ENCODE measurements at places on chromosomes 12 and 14.

DNA sequence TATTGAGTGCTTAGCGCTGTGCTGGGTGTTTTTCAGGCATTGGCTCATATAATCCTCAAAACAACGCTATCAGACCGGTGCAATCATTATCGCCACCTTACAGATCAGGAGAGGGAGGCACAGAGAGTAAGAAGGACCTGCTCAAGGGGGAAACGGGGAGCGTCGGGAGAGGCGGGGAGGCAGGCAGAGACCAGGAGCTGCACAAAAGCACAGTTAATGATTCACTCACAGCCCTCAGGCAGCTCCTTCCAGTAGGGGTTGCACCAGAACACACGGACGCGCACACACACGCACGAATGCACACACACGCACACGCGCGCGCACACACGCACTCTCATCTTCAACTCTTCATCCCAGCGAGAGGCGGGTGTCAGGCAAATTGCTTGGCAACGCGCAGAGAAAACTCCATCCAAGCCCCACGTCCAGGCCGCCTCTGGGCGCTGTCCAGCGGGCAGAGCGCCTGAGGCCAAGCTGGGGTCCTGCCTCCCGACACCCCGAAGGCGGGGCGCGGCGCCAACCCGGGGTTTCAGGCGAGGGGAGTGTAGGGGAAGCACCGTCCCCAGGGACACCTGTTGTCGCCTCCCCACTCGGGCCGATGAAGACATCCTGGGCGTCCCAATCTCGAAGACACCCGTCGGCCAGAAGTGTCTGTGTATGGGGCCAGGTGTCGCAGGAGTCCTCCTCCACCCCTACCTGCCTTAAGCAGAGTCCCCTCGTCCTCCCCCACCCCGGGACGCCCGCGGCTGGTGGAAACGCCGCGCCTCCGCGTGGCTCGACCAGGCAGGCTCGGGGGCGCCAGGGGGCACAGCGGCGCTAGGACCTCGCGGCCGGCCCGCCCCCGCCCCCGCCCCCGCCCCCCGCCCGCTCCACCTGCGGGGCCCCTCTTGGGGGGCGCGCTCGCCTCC, 35.5 kb upstream of the STON2 start:
- no peak for DNase-seq

GRCh38 chr14:77040741-77041653, 12.5 kb upstream of the IRF2BPL start:
- DNase-seq: no peak

GRCh38 chr12:30687265-30687986, 8.2 kb downstream of the IPO8 start:
- DNase-seq: no peak

GRCh38 chr12:3281588-3282383, 204.6 kb downstream of the TSPAN9 start:
- DNase-seq: no peak

DNA sequence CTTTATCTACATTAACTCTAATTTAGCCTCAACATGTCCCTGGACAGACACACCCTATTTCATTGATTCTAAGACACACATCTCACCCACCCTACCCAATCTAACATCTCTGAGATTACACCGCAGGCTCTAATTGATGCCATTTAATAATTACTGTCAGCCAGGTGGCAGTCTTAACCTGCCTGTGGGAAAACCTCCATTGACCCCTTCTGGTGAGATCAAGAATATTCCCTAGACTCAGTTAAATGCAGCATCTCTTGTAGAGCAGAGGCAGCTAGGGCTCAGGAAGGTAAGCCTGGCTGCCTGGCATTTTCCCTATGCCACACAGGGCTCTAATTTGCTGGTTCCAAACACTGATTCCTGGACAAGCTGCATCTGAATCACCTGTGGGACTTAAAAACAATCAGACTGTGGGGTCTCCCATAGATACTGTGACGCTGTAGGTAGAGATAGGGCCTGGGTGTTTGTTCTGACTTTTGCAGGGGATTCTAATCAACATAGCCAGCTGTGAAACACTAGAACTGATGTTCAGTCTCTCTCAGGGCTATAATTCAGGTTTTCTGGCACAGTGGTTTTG, 14.3 kb downstream of the MCRS1 start:
- no peak for DNase-seq

- DNase-seq: no peak
Measured at GRCh38 chr12:94707892-94708291, 57.5 kb upstream of the TMCC3 start.

- no peak for DNase-seq
Measured at GRCh38 chr14:52026901-52027300, 37.6 kb downstream of the RTRAF start.

GRCh38 chr14:34111505-34111904, 160.6 kb upstream of the EGLN3 start:
- no peak for DNase-seq

DNA sequence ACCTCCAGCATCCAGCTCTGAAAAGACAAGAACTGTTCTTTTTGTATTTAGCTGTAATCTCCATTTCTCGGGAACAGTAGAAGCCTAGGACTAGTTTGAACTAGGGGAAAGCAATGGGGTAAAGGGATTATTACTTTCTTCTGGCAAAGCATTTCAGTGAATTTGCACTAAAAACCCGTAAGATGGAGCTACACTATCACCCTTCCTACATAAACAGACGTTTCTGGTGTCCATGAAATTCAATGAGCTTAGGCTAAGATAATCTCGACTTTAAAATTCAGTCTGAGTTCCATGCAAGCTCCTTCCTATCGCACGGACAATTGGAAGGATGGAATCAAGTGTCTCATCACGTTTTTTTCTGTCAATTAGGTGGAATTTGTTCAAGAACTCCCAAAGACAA, 24.0 kb downstream of the ACSM4 start:
- no peak for DNase-seq

DNA sequence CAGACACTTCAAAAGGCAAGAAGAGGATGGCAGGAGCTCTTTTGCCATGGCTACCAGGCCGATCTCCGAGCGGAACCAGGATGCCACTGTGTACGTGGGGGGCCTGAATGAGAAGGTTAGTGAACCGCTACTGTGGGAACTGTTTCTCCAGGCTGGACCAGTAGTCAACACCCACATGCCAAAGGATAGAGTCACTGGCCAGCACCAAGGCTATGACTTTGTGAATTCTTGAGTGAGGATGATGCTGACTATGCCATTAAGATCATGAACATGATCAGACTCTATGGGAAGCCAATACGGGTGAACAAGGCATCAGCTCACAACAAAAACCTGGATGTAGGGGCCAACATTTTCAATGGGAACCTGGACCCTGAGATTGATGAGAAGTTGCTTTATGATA, 9.8 kb downstream of the GARIN2 start:
- no peak for DNase-seq

GRCh38 chr12:29519585-29520182, 22.2 kb upstream of the OVCH1 start:
- DNase-seq: no peak

GRCh38 chr14:88166616-88167015, 156.5 kb downstream of the KCNK10 start:
- no peak for DNase-seq

DNA sequence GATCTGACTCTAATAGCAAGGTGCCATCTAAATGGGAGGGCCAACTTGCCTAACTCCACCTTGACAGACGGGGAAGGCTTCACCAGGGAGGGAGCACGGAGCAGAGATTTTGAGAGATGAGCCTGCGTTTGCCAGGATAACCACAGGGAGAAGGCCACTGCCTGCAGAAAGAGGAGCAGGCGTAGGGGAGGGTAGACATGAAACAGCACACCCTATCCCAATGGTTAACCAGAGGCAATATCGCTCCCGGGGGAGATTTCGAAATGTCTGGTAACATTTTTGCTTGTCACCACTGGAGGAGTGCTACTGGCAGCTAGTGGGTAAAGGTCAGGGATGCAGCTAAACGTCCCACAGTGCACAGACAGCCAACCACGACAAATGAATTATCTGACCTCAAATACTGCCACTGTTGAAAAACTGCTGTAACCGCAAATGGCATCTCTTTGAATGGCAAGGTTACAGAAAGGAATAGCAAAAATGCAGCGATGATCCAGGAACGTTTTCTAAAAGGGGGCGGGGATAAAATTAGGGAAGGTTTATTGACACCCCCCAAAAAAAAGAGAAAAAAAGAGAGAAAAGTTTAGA, 126.0 kb upstream of the ATF7IP start:
- DNase-seq: no peak

DNA sequence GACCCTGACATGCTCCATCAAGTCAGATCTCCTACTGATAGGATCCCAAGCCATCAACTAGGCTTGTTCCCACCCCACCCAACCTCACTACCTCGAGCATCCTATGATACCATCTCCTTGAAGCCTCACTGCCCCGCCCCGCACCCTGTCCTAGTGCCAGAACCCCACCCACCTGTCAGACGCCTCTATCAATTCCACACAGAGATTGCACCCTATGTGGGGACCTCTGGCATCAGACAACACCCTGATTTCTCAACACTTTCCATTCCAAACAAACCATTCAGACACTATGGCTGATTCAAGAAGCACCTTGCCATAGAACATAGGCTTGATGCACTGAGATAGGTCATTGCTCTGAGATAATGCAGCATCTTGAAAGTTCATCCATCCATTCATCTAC, 3.1 kb upstream of the GLTP start:
- DNase-seq: no peak

DNA sequence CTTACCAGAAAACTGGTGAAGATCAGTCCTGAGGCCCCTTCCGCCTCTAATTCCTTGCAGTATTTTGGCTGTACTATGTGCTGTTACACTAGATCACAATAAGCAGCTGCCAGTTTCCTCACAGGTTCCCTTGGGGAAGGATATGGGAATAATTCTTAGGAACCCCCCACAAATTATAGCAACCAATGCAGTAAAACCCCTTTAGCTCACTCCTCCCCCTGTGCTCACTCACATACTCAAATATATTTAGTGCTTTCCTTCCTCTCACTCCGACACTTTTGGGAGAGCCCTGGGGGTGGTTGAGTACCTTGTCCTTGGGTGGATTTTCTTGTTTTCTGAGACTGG, 162.7 kb downstream of the ETV6 start:
- DNase-seq: no peak

DNA sequence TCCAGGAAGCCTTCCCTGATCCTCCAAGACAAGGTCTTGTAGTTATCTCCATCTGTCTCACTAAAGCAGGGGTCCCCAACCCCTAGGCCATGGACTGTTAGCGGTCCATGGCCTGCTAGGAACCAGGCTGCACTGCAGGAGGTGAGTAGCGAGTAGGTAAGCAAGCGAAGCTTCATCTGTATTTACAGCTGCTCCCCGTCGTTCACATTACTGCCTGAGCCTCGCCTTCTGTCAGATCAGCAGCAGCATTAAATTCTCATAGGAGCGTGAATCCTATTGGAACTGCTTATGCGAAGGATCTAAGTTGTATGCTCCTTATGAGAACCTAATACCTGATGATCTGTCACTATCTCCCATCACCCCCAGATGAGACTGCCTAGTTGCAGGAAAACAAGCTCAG, 12.4 kb upstream of the NFYB start:
- DNase-seq: no peak

DNA sequence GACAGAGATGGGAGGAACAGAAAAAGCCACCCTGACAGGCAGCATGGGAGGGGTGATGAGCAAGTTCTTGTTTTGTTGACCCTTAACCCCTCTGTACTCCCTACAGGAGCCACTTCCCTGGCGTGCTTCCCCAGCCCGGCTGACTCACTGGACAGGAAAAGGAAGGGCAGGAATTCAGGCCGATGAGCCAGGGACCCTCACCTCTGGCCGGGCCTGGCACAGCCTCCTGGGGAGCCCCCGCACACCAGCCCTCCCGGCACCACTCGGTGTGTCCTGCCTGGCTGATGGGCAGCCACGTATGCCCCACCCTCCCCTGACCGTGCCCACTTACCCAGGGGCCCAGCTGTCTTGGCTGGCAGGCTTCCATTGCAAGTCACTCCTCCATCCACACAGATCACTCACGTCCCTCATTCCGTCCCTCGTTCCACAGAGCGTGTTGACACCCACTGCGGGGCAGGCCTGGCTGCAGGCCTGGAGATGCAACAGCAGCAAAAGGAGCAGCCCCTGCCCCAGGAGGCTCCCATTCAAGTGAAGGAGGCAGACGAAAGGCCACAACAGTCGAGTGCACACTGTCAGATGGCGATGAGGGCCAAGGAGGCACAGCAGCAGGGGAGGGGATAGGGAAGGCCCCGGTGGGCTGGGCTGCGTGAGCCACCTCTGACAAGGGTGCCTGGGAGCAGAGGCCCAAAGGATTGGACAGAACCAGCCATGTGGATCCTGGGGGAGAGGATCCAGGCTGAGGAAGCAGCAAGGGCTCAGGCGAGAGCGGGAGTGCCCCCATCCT, 19.7 kb upstream of the CD9 start:
- DNase-seq: no peak

DNA sequence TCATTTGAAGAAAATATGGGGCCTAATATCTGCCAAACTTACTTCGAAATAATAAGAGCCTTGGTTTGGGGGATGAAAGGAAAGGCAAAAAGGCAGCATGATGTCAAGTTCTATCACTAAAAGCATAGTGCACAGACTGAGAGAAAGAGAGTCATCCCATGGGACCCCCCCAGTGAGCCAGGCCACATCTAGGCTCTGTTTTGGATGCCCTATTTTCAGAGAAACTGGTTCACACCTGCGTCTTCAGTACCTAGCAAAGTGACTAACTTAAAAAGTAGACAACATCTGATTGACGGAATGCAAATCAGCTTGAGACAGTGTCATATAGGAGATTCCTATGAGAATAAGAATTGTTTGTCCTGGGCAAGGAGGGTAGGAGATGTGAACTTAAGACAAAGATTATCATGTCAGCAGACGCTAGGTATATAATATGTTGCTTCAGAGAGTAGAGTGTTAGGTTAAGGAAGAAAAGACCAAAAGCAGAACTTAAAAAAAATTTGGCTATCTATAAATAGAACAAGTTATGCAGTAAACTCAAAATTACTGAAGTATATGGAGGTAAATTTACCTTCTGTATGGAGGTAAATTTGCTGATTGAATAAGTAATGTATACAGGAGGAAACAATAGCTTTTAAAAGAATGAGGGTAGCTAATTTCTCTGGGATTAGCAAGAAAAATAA, 148.2 kb downstream of the SLC41A2 start:
- no peak for DNase-seq

GRCh38 chr12:81077686-81078441, at the start of gene ACSS3:
Gene ACSS3 (plus strand): TSS chr12:81078079. CDS start chr12:81078121, 42 bp downstream.
- no peak for DNase-seq

DNA sequence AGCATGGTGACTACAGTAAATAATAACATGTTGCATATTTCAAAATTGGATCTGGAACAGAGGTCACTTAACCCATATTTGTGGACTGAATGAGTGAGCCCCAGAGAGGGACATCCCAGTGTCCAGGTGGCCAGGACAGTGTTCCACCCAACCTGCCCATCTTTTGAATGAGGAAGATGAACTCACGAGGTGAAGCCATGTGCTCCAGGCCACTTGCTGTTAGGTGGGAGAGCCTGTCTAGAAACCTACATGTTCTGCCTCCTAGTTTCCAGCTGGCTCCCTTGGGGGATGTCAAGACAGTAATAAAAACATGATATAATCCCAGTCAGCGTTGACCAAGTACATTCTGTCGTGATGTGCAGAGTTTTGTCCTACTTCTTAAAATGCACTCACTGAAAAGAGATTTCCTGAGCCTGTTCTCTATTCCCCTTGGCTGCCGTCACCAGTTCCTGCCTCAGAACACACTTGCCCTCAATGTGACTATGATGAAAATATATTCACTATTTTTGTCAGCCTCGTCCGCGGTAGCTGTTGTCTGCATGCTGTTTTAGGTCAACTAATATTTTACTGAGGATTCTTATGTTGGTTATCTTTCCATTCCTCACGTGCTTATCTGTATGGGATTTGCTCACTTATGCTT, 25.7 kb downstream of the TSPAN9 start:
- no peak for DNase-seq
